Type B pancreatic cell (in vitro differentiated cells): ENCODE measurements at places on chromosomes 12 and 14. TPM values are rescaled to one million over a fixed set of nuclear protein-coding genes. Genes with fewer than 3 reads are reported as not detected.

DNA sequence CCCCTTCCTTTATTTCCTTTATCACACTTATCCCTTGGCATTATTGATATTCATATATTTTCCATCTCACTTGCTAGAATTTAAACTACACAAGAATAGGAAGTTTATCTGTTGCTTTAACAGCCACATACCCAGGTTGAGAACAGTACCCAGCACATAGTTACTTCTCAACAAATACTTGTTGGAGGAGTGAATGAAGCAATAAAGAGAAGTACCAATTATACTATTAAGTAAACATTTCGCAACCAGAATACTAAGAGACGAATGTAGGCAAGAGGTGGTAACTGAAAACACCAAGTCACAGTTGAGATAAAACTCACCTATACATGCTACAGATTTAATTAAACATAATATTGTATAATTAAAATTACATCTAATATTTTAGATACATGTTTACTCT lies 110.9 kb downstream of the FSCB start:
- no peak overlapping the region for H3K27ac ChIP-seq
- H3K4me1 ChIP-seq, result no peaks in the 10 kb centered on the region
- no peak overlapping the region for H3K4me3 ChIP-seq

DNA sequence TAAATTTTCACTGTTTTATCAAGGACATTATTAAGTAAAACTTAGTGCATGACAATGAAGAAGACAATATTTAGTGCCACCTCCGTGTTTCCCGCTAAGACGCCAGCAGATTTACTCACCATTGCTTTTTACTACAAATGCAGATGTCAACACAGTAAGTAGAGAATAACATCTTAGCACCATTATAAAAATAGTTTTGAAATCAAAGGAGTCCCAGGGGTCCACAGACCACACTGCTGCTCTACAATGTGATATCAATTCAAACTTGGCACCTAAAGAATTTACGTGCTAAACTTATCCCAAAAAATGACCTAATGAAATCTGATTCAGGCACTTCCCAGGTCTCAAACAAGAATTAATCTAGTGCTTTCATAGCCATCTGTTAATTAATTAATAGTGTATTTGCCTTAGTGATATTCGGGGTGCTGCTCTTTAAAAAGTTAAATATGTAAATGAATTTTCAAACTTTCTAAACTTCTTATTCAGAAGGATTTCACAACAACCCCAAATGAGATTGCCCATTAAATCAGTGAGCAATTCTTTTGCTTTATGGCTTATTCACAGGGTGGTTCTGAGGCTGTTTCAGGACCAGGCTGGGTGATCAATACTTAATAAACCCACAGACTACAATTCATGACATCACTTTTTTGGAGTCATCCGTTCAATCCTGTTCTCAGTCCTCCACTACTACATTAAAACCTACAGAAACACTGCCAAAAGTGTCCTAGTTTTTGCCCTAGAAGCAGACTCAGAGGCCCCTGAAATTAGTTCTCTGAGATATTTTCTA lies 161.3 kb upstream of the LMNTD1 start:
- H3K27me3 ChIP-seq, result peaks cover 5% of the 10 kb centered on the region
- peaks cover 14% of the 10 kb centered on the region for H3K36me3 ChIP-seq
- DNase-seq, result no peak
- H3K4me3 ChIP-seq, result no peak overlapping the region
- H3K4me1 ChIP-seq, result no peaks in the 10 kb centered on the region

DNA sequence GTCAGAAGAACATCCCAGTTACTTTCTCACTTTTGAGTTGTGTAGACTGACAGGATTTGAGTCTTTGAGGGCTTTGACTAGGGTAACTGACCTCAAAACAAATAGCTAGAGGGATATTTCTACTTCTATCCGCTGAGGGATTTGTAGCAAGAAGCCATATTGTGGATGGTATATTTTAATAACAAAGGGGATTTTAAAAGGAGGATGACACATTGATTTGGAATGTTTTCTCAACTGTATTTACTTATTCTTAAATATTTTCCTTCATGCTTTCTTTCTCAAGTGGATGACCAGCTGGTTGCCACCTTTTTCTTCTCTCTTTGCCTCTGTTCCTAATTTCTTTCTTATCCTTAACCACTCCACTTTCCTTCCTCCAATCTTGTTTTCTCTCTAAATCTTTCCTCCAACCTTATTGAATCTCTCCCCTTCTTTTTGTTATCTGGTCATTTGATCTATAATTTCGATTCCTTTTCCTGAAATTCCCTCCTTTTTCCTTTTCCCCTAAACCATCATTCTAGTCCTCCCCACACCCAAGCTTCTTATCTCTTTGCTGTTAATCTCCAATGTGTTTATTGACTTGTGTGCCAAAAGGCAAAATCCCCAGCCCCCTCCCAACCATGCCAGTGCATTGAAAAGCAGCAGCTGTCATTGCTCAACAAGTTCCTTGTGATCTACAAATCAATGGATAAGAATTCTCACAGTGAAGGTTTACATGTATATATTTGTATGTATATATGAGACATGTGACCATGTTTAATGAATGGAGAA lies 411.6 kb downstream of the RAD51B start:
- peaks cover 7% of the 10 kb centered on the region for H3K36me3 ChIP-seq
- H3K27me3 ChIP-seq, result no peaks in the 10 kb centered on the region
- no peak for DNase-seq
- H3K27ac ChIP-seq, result no peak overlapping the region
- no peak overlapping the region for H3K4me3 ChIP-seq

- H3K27me3 ChIP-seq, result no peaks in the 10 kb centered on the region
- peaks cover 21% of the 10 kb centered on the region for H3K4me1 ChIP-seq
- no peak for DNase-seq
- no peaks in the 10 kb centered on the region for H3K36me3 ChIP-seq
- H3K4me3 ChIP-seq, result no peak overlapping the region
These were observed 425.8 kb downstream of the NPAS3 start for GRCh38 chr14:33364466-33364865.

DNA sequence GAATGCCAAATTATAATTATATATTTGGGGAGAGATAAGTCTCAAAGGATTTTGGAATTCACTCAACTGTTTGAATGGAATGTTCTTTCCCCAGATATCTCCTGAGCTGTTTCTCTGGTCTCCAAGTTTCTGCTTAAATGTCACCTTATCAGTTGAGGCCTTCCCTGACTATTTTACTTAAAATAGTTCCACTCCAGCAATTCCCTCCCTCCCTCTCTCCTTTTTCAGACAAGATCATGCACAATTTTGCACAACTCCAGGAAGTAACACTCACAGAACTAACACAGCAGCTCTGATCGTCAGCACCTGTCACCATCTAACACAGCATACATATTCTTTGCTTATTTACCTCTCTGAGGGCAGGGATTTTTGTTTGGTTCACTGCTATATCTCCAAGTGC lies 12.5 kb downstream of the BTG1 start:
- DNase-seq, result no peak
- H3K36me3 ChIP-seq, result peaks cover 31% of the 10 kb centered on the region
- H3K27me3 ChIP-seq, result no peaks in the 10 kb centered on the region
- H3K27ac ChIP-seq, result no peak overlapping the region
- no peak overlapping the region for H3K4me3 ChIP-seq

GRCh38 chr14:37023875-37024565 lies 148.4 kb downstream of the SLC25A21 start:
- no peaks in the 10 kb centered on the region for H3K27me3 ChIP-seq
- no peak overlapping the region for H3K4me3 ChIP-seq
- H3K27ac ChIP-seq, result no peak overlapping the region
- DNase-seq, result no peak
- H3K4me1 ChIP-seq, result peaks cover 24% of the 10 kb centered on the region

DNA sequence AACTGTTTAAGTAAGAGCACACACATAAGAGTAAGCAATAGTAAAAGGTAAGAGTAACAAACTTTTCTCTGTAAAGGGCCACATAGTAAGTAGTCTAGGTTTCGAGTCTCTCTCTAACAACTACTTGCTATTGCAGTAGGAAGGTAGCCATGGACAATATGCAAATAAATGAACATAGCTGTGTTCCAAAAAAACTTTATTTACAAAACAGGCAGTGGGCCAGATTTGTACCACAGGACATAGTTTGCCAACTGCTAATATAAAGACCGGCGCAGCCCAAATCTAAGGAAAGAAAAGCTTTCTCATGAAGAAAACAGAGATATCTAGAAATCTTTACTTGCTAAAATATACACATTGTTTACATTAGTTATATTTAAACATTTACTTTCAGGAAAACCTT lies 239.0 kb upstream of the EGLN3 start:
- no peak for DNase-seq
- H3K4me3 ChIP-seq, result no peak overlapping the region
- H3K4me1 ChIP-seq, result no peaks in the 10 kb centered on the region
- H3K36me3 ChIP-seq, result no peaks in the 10 kb centered on the region

GRCh38 chr12:89494411-89495231 lies 30.0 kb downstream of the GALNT4 start:
- H3K27me3 ChIP-seq, result no peaks in the 10 kb centered on the region
- DNase-seq, result no peak
- H3K4me1 ChIP-seq, result peaks cover 5% of the 10 kb centered on the region
- H3K27ac ChIP-seq, result no peak overlapping the region

GRCh38 chr12:12976366-12976765 lies 23.7 kb downstream of the HEBP1 start:
- no peak for DNase-seq
- H3K27me3 ChIP-seq, result no peaks in the 10 kb centered on the region

- H3K4me1 ChIP-seq, result peaks cover 5% of the 10 kb centered on the region
- peaks cover 23% of the 10 kb centered on the region for H3K36me3 ChIP-seq
- H3K4me3 ChIP-seq, result no peak overlapping the region
- DNase-seq, result no peak
- H3K27ac ChIP-seq, result no peak overlapping the region
These were observed 181.2 kb downstream of the PELI2 start for GRCh38 chr14:56299306-56299984.

- H3K36me3 ChIP-seq, result no peaks in the 10 kb centered on the region
- H3K27ac ChIP-seq, result no peak overlapping the region
- DNase-seq, result no peak
- H3K4me1 ChIP-seq, result peaks cover 4% of the 10 kb centered on the region
These were observed 90.7 kb upstream of the PTPRR start for GRCh38 chr12:71011261-71011660.

- no peak overlapping the region for H3K27ac ChIP-seq
- peaks cover 3% of the 10 kb centered on the region for H3K27me3 ChIP-seq
- H3K4me1 ChIP-seq, result peaks cover 9% of the 10 kb centered on the region
These were observed 192.5 kb upstream of the PWP1 start for GRCh38 chr12:107493135-107493494.

- peaks cover 4% of the 10 kb centered on the region for H3K4me1 ChIP-seq
- no peak overlapping the region for H3K27ac ChIP-seq
- peak; percentile 91 for DNase-seq
These were observed 9.6 kb upstream of the NEMF start for GRCh38 chr14:49862089-49862673.

- peaks cover 8% of the 10 kb centered on the region for H3K27me3 ChIP-seq
- H3K36me3 ChIP-seq, result no peaks in the 10 kb centered on the region
- H3K27ac ChIP-seq, result no peak overlapping the region
- no peak overlapping the region for H3K4me3 ChIP-seq
These were observed 161.2 kb downstream of the TTC8 start for GRCh38 chr14:88985654-88986053.

DNA sequence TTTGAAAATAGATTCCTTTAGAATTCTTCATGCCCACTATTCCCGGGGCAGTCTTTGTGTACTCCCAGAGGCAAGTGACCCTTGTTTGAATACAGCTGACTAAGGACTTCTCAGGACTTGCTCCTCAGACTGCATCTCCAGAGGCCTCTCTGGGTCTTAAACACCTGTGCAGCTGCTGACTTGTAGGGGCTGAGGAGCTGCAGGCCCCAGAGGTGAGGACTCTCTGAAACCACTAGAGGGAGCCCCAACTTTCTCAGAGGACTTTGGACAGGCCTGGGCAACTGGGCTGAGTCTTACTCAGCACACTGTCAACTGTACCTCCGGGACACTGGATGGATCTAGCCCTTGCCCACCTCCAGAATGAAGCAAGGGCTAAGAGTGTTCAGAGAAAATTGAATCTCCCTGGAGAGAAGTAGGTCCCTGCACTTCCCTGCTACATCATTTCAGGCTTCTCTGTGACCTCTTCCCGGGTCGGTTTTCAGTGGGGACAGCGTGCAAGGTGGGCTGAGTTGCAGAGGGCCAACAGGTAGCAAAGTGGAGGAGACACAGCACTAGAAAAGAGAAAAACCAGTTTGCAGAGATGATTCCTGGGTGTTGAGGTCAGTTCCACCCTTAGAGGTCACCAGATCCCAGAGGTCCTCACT lies 164.6 kb downstream of the TMEM117 start:
- no peak overlapping the region for H3K27ac ChIP-seq
- no peak for DNase-seq
- H3K4me1 ChIP-seq, result no peaks in the 10 kb centered on the region
- H3K4me3 ChIP-seq, result no peak overlapping the region

- peaks cover 44% of the 10 kb centered on the region for H3K4me1 ChIP-seq
- H3K27me3 ChIP-seq, result no peaks in the 10 kb centered on the region
- no peak for DNase-seq
- H3K4me3 ChIP-seq, result no peak overlapping the region
- no peaks in the 10 kb centered on the region for H3K36me3 ChIP-seq
These were observed 3.8 kb downstream of the POMT2 start for GRCh38 chr14:77316872-77317301.

Gene MORN3
- total RNA-seq, result 0.80 and 0.83 TPM in 2 replicates

Gene MTERF2
- total RNA-seq, result 8.9 and 16.0 TPM in 2 replicates

Gene RASSF9
- 2.0 and 5.3 TPM in 2 replicates for total RNA-seq

Gene BEST3
- 0.14 and 0.77 TPM in 2 replicates for total RNA-seq

Gene THAP2
- 4.9 and 8.9 TPM in 2 replicates for total RNA-seq

Gene SYNDIG1L
- total RNA-seq, result 0.36 and 0.71 TPM in 2 replicates

Gene SERPINA9
- not detected in 2 replicates for total RNA-seq

Gene EFS
- total RNA-seq, result 41.0 and 59.3 TPM in 2 replicates

Gene CPNE8
- 3.0 and 3.2 TPM in 2 replicates for total RNA-seq

Gene TOMM20L
- not detected in 2 replicates for total RNA-seq

Gene P2RX4
- 17.0 and 27.9 TPM in 2 replicates for total RNA-seq
